ENCODE measurements at places on chromosomes 5 and 9. TPM values are rescaled to one million over a fixed set of nuclear protein-coding genes. Genes with fewer than 3 reads are reported as not detected.

Gene IL9
- not detected for total RNA-seq

Gene PCDHGA2
- not detected for total RNA-seq

Gene INSL6
- not detected for total RNA-seq

Gene GPRIN1
- total RNA-seq = 14.2 TPM

Gene IL6ST
- 13.4 TPM for total RNA-seq

Gene RNF180
- total RNA-seq = 1.2 TPM

DNA sequence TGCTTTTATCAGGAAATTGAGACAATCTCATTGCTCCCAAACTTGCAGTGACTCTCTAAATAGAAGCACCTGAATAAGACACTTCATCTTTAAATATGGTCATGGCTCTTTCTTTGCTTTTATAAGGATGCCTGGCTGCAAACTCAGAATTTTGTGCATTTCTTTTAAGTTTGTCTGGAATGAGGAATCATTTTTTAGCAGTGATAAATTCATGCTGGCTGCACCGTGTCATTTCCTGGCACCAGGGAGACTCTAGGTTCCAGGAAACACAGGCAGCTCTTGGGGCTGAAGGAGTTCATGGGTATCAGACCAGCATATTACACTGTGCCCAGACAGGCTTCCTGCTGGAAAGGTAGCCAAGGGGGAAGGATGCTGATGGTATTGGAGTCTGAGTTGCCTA, 109.9 kb downstream of the NUDT12 start:
- no peak for DNase-seq

DNA sequence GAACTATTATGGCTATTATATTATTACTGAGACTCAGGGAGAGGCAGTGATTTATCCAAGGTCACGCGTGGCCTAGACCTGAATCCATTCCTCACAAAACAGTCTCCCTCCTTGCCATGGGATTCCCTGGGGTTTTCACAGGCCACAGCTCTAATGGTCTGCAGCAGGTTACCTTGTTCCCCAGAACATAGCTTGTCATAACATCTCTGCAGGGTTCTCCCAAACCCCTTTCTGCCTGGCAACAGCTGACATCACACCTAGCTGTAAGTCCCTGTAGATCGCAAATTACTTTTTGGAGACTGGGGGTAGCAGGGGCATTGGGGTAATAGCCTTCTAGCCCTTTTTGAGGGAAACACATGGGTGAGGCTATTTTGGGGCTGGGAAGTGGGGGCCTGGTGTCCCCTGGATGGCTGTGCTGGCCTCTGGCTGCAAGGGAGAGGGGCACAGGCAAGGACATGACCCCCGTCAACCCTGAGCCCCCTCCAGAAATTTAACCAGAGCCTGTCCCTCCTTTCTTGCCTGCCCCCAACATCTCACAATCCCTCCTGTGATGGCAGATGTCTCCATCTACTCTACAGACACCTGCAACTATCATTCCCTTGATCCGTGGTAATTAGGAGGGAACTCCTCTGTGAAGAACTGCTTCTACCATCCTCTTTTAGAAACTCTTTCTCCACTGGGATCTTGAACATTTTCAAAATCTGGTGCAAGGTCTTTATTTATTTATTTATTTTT, 1.3 kb downstream of the CD74 start:
- DNase-seq = peak; percentile 61

- DNase-seq = no peak
Observed at GRCh38 chr9:92723801-92724323, 40.8 kb downstream of the BICD2 start.

- no peak for DNase-seq
Observed at GRCh38 chr9:127981559-127982121, 851 bp upstream of the EEIG1 start.

- DNase-seq = peak; percentile 91
Observed at GRCh38 chr5:107672211-107673038, 1.7 kb upstream of the EFNA5 start.

- DNase-seq = peak; percentile 14
Observed at GRCh38 chr9:8234316-8234715, 434.7 kb upstream of the DMAC1 start.

DNA sequence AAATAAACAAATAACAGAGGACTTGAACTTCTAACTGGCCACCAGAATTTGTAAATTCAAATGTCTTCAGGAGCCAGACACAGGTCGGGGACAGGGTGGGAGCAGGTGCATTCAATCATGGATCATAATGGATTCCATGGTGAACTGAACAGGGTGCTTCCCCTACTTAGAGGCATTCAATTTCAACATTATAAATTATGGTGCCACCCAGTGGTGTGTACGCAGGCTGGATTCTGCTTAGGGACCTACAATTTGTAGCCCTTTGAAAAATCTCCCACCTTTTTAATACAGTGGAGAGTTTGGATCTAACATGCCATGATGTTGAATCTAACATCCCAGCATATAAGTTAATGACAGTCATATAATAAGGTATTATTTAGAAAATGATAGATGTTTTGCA, 22.3 kb downstream of the KLF9 start:
- no peak for DNase-seq

- peak; percentile 52 for DNase-seq
Observed at GRCh38 chr5:130720355-130720754, 444.7 kb downstream of the HINT1 start.

- DNase-seq = peak; percentile 78
Observed at GRCh38 chr9:130535818-130536521, 43.4 kb upstream of the FUBP3 start.

DNA sequence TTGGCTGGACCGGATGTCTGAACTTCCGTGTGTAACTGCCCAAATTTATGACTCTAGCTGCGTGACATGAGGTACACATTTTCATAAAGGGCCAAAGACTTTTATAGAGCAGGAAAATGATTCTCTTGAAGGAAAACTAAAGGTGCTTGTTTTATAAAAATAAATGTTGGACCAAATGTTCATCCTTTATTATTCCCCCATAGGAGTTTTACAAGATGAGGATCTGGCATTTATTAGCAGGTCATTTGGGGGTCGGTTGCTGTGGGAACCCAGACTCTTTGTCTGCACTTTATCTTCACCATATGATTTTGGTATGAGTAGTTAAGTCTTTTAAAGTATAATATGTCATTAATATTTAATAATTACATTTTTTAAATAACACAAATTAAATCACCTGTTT, 571.2 kb downstream of the EFNA5 start:
- DNase-seq = no peak

DNA sequence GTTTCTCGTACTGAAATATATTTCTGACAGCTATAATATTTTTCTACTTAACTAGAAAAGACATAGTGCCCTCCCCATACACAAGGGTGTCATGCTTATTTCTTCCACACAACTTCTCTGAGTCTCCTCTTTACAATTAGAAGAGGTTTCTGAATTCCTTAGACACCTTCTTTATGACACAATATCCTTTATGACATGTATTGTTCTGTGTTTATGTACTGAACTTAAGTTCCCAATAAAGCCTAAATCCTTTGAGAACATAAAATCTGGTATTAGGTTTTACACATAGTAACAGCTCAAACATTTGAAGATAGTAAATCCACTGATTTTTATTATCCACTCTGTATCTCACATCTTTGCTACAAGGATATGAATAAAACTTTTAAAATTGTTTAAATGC, 32.5 kb downstream of the GRAMD2B start:
- DNase-seq = no peak

DNA sequence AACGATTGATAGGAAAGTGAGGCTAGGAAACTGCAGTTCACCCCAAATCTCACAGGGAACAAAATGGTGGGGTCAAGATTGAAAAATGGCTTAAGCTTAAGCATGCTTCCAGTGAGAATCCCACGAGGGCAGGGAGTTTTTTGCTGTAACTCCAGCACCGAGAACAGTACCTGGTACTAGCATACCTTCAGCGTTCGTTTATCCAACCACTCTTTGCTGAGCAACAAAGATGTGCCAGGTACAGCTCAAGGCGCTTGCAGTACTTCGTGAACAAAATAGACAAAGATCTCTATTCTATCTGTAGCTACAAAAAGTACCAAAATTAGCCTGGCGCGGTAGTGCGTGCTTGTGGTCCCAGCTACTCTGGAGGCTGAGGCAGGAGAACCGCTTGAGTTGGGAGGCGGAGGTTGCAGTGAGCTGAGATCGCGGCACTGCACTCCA, 778 bp upstream of the PPP6C start:
- no peak for DNase-seq

DNA sequence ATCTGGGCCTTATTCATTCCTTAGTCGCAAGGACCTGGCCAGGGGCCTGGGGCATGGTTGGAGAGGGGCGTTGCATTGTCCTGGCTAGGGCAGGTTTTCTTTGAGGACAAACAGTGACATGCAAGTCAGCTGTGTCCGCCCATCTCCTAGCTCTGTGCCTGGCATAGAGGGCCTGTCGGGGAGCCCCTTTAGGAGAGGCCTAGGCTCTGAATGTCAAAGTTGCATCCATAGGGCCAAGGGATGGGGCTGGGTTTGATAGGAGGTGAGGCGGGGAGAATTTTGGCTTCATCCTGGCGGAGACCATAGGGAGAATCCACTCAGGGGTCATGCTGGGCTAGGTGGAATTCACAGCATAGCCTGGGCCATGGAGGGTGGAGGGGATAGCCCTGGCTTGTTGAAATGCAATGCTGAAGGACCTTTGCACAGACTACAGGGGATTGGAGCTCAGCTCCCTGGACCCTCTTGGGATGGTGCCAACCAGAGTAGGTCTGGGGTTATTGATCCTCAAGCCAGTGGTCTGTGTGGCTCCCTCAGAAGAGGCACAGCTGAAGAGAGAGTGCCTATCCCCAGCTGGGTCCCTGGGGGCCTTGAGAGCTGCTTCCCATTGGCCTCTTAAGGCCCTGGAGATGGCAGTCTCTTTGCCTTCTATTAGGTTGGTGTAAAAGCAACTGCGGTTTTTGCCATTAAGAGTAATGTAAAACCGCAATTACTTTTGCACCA, 104.0 kb downstream of the RGS3 start:
- DNase-seq = no peak

- no peak for DNase-seq
Observed at GRCh38 chr5:60458666-60459065, 241.3 kb downstream of the DEPDC1B start.

DNA sequence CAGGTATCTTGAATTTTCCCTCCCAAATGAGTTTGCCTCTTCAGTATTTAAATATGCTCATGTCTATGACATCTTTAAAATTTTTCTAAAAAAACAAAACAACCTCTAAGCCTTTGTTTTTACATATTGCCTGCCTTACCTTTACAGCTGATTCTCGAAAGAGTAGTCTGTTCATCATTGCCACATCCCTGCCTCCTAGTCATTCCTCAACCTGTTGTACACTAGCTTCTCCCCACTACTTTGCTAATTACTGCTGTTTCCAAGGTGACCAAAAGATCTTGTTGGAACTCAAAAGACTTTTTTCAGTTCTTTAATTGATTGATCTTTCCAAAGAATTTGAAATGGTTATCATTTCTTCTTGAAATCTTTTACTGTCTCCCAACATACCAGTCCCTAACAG, 1.9 kb upstream of the NADK2 start:
- DNase-seq = no peak

DNA sequence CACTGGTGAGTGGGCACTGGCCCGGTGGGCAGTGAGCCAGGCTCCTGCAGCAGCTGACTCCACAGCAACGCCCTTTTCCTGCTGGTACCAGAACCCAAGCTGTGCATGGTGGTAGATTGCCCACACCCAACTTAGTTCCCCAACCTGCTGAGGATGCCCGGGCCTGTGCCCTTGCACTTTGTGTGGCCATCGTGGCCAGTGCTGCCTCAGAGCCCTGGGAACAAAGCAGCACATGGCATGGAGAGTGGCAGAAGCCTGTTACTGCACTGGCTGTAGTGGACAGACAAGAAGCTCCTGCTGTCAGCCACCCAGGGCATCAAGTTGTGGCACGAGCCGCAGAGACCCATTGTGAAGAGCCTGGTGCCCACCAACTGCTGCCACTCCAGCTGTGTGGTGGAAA, 612.9 kb downstream of the DNAH5 start:
- DNase-seq = no peak

DNA sequence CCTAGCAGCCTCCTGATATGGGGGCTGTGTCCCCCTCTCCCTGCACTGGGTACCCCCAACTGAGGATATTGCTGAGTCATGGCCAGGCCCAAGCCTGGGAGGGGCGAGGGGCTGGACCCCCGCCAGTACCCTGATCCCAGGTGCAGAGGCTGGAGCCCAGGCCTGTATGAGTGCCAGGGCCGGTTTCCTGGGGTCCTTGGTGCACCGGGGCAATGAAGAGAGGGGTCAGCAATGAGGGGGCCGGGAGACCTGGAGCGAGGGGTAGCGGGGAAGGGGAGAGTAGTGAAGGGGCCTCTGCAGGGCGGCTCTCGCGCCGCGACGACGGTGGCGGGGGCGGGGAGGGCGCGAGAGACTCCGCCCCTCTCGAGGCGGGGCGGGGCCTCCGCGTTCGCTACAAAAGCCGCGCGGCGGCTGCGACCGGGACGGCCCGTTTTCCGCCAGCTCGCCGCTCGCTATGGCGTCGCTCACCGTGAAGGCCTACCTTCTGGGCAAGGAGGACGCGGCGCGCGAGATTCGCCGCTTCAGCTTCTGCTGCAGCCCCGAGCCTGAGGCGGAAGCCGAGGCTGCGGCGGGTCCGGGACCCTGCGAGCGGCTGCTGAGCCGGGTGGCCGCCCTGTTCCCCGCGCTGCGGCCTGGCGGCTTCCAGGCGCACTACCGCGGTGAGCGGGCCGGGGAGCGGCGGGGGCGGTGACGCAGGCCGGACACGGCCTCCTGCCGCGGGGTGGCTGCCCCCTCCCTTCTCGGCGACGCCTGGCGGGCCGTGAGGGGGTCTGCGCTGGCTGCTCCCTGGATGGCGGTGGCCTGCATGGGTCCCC, at the start of gene SQSTM1:
SQSTM1 (plus strand) TSS at position 423 of the 815 bp plus-strand sequence; CDS start at position 455, 32 bp downstream.
- DNase-seq = peak; percentile 97

DNA sequence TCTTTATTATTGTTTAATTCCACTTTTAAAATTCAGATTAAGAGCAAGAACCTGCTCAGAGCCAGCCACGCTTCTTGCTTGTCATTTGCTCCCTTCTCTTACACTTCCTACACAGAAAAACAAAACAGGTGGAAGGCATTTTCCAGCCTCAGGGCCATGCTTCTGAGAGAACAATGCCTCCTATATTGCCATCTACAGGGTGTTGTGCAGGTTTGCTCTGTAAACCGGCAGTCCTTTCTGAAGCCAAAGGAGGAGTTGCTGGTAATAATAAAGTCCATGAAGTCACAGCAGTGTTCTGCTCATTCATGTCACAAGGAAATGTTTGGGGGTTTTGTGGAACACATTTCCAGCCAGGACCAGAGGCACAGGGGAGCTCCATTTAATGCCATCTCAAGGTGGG, 16.1 kb upstream of the PRLR start:
- no peak for DNase-seq
